PC-3 (cell line): ENCODE measurements at places on chromosomes 3 and 15. TPM values are rescaled to one million over a fixed set of nuclear protein-coding genes. Genes with fewer than 3 reads are reported as not detected.

EXD1 gene
- not detected in 2 replicates for total RNA-seq

HEG1 gene
- 1.2 and 3.2 TPM in 2 replicates for total RNA-seq

VGLL3 gene
- 1.3 and 1.8 TPM in 2 replicates for total RNA-seq

MAN2A2 gene
- 19.8 and 26.3 TPM in 2 replicates for total RNA-seq

DNA sequence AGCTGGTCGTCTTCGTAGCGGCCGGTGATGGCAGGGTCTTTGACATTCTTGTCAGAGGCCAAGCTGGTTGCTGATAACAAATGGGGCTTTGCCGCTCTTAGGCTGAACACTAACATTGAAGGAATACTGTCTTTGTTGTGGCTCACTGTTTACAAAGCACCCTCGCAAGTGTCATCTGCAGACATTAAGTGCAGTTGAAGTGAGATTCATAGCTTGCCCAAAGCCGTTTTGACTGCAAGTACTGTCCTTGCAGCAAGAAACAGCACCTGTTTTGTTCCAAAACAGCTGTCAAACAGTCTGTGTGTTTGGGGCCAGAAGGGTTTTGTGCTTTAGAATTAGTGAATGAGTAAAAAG, 568 bp downstream of the SENP2 start:
- peak overlapping the region; percentile 90 for H3K4me3 ChIP-seq
- peak overlapping the region; percentile 36 for H3K27ac ChIP-seq
- no peak for DNase-seq
- no peaks in the 10 kb centered on the region for H3K27me3 ChIP-seq
- no peaks in the 10 kb centered on the region for H3K36me3 ChIP-seq
